ENCODE measurements at places on chromosomes 7 and 10.

DNA sequence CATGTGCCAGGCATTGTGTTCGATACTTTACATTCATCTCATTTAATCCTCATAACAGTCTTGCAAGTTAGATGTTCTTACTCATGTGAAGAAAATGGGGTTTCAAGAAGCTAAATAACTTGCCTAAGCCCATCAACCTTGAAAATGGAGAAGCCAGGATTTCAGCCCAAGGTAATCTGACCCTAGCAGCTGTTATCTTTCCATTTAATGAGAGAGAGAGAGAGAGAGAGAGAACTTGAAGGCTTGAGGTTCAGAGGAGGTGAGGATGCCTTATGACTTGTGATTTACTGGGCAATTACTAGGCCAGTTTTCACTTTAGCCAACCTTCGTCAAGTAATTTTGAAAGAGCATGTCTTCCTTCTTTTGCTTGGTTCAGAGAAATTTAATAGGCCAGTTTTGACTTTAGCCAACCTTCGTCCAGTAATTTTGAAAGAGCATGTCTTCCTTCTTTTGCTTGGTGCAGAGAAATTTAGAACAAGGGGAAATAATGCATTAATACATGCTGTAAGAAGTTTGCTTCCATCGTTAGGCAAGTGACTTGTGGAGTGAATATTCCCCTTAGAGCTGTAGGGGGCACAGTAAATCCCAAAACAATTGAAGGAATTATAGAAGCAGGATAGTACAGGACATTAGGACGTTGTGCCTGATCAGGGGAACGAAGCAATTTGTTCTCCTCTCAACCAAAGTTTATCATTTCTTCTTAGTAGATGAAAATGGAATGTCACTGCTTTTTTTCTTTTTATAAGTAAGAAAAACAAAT lies 143.0 kb upstream of the BMPER start:
- DNase-seq: no peak

DNA sequence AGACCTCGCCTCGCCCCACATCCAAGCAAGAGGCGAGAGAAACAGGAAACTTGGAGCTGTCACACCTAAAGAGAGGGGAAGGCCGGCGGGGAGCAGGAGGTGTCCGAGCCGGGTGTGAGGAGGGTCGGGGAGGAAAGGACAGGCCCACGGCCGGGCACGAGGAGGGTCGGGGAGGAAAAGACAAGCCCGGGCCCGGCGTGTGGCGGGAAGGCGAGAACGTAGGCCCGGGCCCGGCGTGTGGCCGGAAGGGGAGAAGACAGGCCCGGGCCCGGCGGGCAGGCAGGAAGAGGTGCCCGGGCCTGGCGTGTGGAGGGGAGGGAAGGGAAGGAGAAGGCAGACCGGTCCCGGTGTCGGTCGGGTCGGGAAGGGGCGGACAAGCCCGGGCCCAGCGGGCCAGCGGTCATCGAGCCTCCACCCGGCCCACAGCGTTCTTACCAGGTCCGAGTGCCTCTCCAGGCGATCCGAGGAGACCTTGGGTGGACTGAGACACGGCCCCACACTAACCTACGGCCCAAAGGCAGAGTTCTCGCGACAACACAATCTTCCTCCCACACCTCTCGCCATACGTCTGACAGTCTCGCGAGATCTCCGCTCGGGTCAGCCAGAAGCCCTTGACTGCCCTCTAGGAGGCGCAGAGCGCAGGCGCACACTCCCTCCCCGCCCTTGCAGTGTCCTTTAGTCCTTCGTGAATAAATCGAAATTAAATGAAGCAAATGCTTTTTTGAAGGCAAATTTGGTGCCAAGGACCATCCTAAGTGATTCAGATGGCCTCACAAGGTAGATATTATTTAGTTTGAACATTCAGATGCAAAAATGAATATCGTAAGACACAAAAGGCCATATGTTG lies at the start of gene NCOA4:
Gene NCOA4 (minus strand): TSS at position 533 of the 847 bp plus-strand sequence. CDS start 13,943 bp downstream, outside the sequence.
- DNase-seq: peak; percentile 92

GRCh38 chr10:33410860-33411234 lies 76.4 kb upstream of the NRP1 start:
- no peak for DNase-seq

DNA sequence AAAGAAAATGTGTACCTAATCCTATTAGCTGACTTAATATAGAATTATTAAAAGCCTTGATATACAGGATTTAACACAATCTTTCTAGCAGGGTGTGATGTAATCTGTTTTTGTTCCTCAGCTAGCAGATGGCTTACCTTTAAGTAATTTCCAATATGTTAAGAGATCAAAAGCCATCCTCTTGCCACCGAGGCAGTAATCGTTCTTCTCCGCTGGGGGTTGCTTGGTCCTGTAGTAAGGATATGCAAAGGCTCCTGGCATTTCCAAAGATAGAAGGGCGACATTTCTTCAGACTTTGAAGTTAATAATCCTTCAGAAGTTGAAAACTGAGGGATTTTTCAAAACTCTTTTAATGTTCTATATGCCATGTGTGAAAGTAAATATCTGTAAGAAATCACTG lies 156.4 kb downstream of the FZD1 start:
- DNase-seq: no peak

DNA sequence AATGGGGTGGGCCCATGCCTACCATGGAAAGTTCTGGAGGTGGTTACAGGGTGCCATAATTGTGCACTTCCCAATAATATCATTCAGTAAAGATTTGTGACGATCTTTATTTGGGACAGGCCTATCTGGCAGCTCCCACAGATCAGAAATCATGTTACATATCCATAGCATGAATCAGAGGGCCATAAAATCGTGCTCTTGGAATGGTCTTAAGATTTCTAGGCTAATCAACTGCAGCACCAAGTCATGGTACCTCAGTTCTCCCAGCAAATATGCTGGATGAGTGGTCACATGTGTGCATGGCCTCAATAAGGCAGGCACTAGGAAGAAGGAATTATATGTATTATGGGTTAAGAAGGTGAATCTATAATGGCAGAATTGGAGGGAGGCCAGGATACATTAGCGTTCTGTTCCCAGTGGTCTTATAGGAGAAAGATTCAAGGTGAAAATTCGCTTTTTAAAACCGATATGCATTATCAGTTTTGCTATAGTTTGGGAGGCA lies 134.7 kb downstream of the NRP1 start:
- DNase-seq: no peak

- DNase-seq: no peak
Observed at GRCh38 chr10:124164264-124164663, 70.9 kb upstream of the CHST15 start.

GRCh38 chr10:107163076-107163855 lies 1.2 kb downstream of the SORCS1 start:
- DNase-seq: no peak

- DNase-seq: no peak
Observed at GRCh38 chr10:123522702-123523312, 143.3 kb upstream of the GPR26 start.

GRCh38 chr7:5519515-5519928 lies 95.9 kb upstream of the TNRC18 start:
- DNase-seq: no peak

DNA sequence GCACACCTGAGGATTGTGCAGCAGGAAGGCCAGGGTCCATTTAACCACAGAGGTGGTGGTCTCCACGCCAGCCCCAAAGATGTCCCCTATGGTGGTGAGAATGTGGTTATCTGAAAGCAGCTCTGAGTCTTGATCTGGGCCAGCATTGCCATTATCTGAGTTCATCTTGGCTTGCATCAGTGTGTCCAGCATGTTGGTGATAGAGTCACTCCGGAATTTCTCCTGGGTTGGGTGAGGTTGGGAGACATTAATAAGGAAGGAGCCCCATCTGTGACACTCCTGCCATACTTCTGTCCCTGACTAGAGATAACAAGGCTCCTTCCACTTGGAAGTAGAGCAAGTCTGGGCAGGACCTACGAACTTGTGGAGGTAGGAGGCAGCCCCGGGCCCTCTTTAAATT lies 4.2 kb downstream of the CYP17A1 start:
- no peak for DNase-seq

DNA sequence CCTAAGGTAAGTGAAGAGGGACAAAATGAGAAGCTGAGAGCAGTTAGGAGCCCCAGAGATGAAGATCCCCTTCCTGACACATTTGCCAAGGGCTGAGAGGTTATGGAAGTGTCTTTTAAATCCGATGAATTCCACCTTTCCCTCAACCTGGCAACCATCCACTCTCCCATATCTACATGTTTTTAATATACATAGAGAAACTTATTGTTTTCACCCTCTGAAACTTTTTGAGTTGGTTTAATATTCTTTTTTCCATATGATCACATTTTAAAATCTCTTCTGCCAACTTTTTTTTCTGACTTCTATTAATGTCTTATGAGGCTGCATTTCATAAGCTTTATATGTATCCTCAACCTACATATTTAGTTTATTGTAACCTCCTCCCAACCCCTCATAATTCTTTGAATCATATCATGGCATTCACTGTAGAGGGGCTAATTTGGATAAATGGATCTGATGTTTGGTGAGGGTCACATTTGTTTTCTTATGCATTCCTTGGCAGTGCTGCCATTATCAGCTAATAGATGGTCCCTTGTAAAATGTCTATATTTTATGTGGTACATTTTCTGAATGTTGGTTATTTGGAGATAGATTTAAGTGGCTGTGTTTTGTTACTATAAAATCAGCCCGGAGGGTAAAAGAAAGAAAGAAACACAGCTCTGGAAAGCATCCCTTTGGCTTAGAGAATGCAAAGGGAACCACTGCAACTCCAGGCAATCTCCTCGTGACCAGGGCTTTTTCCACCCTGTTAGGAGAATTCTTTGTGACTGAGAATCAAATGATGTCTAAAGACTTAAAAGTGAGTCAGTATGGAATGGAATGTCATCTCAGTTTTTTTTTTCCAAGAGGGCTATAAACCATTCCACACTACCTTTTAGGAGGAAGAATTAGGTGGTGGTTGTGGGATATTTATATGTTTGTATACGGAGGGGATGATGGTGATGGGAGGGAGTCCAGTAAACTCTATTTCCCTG lies 334.4 kb downstream of the SUGCT start:
- DNase-seq: no peak

- no peak for DNase-seq
Observed at GRCh38 chr10:103633846-103634245, 140.3 kb downstream of the NEURL1 start.

DNA sequence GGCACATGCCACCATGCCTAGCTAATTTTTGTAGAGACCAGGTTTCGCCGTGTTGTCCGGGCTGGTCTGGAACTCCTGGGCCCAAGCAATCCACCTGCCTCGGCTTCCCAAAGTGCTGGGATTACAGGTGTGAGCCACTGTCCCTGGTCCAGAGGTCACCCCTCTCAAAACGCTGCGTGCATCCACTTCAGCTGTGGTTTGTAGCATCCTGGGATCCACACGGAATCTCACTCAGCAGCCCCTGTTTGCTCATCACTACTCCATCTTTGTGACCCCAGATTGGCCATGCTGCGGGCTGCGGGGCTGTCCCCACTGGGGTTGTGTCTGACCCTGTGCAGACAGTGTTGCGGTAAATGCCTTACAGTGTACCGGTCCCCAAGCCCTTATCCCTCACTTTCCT lies 3.5 kb downstream of the INPP5A start:
- no peak for DNase-seq

- DNase-seq: no peak
Observed at GRCh38 chr7:12716722-12717121, 29.3 kb downstream of the ARL4A start.

DNA sequence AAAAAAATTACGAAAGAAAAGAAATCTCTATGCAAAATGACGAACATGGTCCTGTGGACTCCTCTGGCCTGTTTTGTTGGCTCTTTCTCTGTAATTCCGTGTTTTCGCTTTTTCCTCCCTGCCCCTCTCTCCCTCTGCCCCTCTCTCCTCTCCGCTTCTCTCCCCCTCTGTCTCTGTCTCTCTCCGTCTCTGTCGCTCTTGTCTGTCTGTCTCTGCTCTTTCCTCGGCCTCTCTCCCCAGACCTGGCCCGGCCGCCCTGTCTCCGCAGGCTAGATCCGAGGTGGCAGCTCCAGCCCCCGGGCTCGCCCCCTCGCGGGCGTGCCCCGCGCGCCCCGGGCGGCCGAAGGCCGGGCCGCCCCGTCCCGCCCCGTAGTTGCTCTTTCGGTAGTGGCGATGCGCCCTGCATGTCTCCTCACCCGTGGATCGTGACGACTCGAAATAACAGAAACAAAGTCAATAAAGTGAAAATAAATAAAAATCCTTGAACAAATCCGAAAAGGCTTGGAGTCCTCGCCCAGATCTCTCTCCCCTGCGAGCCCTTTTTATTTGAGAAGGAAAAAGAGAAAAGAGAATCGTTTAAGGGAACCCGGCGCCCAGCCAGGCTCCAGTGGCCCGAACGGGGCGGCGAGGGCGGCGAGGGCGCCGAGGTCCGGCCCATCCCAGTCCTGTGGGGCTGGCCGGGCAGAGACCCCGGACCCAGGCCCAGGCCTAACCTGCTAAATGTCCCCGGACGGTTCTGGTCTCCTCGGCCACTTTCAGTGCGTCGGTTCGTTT lies 83.5 kb upstream of the SLF2 start:
- DNase-seq: no peak

GRCh38 chr7:67406976-67407375 lies 410.3 kb downstream of the TYW1 start:
- DNase-seq: no peak

GRCh38 chr7:104695563-104695962 lies 318.4 kb upstream of the KMT2E start:
- DNase-seq: no peak

DNA sequence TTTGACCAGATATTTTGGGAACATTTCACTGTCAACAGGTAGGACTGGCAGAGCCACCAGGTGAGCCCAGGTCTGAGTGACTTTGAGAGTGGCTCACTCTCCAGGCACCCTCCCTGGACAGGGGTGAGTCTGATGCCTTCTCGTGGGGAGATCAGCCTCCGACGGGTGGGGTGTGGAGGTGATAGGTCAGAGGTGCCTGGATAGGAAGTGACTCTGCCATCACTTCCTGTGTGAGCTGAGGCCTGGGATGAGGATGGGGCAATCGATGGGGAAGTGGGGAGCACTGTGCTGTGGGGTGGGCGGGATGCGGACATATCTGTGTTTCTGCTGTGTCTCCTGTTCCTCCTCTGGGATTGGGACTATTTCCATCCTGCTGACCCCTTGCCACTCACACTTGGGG lies 34.6 kb downstream of the IFT22 start:
- DNase-seq: no peak

DNA sequence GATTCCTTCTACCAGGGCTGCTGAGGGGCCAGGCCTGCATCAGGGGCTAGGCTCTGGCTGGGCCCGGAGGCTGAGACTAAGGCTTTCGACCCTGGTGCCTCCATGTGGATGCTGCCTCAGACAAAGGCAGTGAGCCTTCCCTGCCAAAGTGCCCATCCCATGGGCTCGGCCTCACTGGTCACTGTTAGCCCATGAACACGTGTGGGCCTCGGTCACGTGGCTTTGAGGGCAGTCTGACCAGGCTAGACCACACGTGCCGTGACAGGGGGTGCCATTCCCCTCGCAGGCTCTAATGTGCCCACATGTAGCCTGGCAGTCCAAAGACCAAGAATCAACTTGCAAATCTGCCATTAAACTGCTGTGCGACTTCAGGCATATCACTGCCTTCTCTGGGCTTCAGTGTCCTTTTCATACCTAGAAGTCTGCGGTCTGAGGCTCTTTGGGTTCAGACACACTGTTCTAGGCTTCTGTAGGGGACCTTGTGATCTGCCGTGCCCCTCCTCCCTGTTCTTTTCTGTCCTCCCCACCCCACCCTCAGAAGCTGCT lies 17.6 kb upstream of the SLC29A3 start:
- no peak for DNase-seq

GRCh38 chr10:133044401-133044811 lies 43.3 kb upstream of the ADGRA1 start:
- no peak for DNase-seq

- DNase-seq: no peak
Observed at GRCh38 chr10:60353519-60354258, 36.0 kb downstream of the ANK3 start.

GRCh38 chr10:43253461-43254198 lies 13.2 kb downstream of the RASGEF1A start:
- DNase-seq: no peak

GRCh38 chr10:66572700-66573099 lies 353.1 kb upstream of the LRRTM3 start:
- DNase-seq: no peak
